Gastroesophageal sphincter (tissue), 4 donors: ENCODE measurements at places on chromosomes 2 and 18.

- no peak for ATAC-seq
Observed at GRCh38 chr2:28193630-28194403, 198.8 kb upstream of the FOSL2 start.

GRCh38 chr2:230226051-230226551 lies 565 bp downstream of the SP140 start:
- ATAC-seq: no peak

DNA sequence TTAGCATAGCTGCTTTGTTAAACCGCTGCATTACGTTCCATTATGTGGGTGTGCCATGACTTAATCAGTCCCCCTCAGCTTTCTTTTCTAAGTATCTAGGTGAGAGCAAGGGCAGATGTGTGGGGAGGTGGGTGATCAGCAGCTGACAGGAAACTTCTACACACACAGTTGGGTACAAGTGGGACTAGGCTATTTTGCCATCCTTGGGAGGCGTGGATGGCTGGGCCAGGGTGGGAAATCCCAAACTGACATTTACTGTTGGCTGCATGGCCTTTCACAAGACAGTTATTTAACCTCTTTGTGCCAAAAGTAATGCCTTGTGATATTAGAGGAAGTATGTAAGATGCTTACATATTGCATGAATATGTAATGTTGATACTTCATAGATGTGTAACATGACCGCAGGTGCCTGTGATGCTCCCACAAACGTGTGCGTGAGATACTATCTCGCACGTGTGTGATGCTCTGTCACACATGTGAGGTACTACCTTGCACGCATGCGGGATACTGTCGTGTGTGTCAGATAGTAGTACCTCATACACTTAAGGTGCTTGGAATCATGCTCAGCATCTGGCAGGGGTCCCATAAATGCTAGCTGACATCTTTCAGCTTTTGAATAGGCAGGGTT lies 314.5 kb downstream of the PRKCE start:
- ATAC-seq: no peak

GRCh38 chr2:10787176-10787968 lies 25.2 kb downstream of the PDIA6 start:
- no peak for ATAC-seq

- no peak for ATAC-seq
Observed at GRCh38 chr2:120609826-120610395, 125.8 kb upstream of the GLI2 start.

GRCh38 chr2:56287508-56287907 lies 103.7 kb downstream of the CCDC85A start:
- ATAC-seq: no peak

DNA sequence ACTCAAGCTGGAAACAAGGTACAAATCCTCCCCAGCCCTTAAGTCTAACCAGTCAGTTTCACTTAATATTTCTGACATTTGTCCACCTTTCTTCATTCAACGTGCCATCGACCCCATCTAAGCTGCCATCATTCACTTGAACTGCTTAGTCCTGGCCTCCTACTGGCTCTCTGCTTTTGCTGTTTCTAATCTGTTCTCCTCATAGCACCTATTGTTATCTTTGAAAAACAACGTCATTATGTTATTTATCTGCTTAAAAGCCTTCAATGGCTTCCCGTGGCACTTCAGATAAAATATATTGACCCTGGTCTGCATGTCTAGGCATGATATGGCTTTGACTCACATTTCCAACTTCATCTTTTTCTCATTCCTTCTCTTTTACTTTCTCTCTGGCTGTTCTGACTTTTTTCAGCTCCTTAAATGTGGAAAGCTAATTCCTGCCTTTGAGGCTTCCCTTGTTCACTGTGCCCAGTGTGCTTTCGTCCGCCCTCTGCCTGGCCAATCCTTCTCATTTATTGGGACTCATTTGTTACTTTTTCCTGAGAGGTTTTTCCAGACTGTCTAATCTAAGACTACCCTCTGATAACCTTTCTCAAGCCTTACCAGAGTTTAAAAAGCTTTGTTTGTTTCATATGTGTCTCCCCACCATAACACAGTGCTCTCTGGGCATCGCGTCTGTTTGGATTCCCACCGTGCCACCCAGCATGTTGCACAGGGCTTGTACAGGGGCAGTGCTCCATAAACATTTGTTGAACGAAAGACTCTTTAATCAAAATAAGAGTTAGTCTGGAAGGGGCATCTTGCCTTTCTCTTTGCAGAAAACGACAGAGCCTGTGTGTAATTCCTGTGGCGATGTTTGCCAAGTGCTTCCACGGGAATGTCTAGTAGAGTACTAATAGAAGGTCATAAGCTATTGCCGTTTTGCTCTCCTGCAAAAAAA lies 183.9 kb downstream of the FMNL2 start:
- ATAC-seq: no peak
